ENCODE measurements at places on chromosomes 7 and 10. TPM values are rescaled to one million over a fixed set of nuclear protein-coding genes. Genes with fewer than 3 reads are reported as not detected.

GRCh38 chr7:129468087-129468486 lies 33.9 kb downstream of the STRIP2 start:
- no peaks in the 10 kb centered on the region for H3K27me3 ChIP-seq
- H3K4me1 ChIP-seq, result no peaks in the 10 kb centered on the region
- H3K27ac ChIP-seq, result no peak overlapping the region
- DNase-seq, result no peak
- H3K36me3 ChIP-seq, result no peaks in the 10 kb centered on the region

DNA sequence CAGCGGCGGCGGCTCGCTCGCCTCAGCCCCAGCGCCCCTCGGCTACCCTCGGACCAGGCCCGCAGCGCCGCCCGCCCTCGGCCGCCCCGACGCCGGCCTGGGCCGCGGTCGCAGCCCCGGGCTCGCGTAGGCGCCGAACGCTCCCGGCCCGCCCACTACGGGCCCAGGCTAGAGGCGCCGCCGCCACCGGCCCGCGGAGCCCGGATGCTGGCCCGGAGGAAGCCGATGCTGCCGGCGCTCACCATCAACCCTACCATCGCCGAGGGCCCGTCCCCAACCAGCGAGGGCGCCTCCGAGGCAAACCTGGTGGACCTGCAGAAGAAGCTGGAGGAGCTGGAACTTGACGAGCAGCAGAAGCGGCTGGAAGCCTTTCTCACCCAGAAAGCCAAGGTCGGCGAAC lies 18.2 kb upstream of the TSPAN33 start:
- no peaks in the 10 kb centered on the region for H3K36me3 ChIP-seq
- peaks cover 8% of the 10 kb centered on the region for H3K27me3 ChIP-seq
- no peak for DNase-seq
- H3K4me1 ChIP-seq, result no peaks in the 10 kb centered on the region
- no peak overlapping the region for H3K27ac ChIP-seq

- no peaks in the 10 kb centered on the region for H3K4me1 ChIP-seq
- no peak overlapping the region for H3K4me3 ChIP-seq
- no peaks in the 10 kb centered on the region for H3K27me3 ChIP-seq
- no peaks in the 10 kb centered on the region for H3K36me3 ChIP-seq
- no peak for DNase-seq
Observed at GRCh38 chr10:30803892-30804322, 174.4 kb upstream of the LYZL2 start.

GRCh38 chr10:80474941-80475340 lies 20.8 kb downstream of the TSPAN14 start:
- no peaks in the 10 kb centered on the region for H3K27me3 ChIP-seq
- H3K4me3 ChIP-seq, result no peak overlapping the region
- DNase-seq, result no peak
- peaks cover 72% of the 10 kb centered on the region for H3K4me1 ChIP-seq
- H3K36me3 ChIP-seq, result peaks cover 62% of the 10 kb centered on the region
- peak overlapping the region; percentile 11 for H3K27ac ChIP-seq

GRCh38 chr7:155262031-155262430 lies 35.6 kb upstream of the INSIG1 start:
- peaks cover 15% of the 10 kb centered on the region for H3K27me3 ChIP-seq
- H3K36me3 ChIP-seq, result no peaks in the 10 kb centered on the region
- no peak for DNase-seq
- no peak overlapping the region for H3K4me3 ChIP-seq
- no peak overlapping the region for H3K27ac ChIP-seq

- H3K36me3 ChIP-seq, result no peaks in the 10 kb centered on the region
- no peak for DNase-seq
- H3K27me3 ChIP-seq, result no peaks in the 10 kb centered on the region
- H3K4me3 ChIP-seq, result no peak overlapping the region
Observed at GRCh38 chr7:79781716-79782115, 328.2 kb upstream of the MAGI2 start.

- no peaks in the 10 kb centered on the region for H3K4me1 ChIP-seq
- no peak overlapping the region for H3K4me3 ChIP-seq
- H3K27ac ChIP-seq, result peak overlapping the region; percentile 22
- DNase-seq, result no peak
- no peaks in the 10 kb centered on the region for H3K27me3 ChIP-seq
- no peaks in the 10 kb centered on the region for H3K36me3 ChIP-seq
Observed at GRCh38 chr10:78533098-78533497, 499.4 kb downstream of the RPS24 start.

DNA sequence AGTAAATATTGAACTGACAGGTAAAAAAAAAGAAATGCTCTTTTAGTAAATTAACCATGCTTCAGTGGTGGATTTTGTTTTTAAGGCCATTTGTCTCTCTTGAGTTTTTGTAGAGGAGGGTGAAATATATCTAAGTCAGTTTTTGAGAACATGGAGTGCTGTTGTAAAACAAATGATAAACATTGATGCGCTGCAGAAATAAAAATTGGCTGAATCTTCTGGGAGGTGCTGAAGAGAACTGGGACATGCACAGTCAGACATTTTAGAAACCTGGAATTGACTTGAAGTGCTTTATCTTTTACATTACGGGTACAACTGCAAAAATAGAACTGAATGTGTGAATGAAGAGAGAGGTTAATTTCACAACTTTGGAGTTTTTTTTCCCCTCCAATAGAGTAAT lies 203.0 kb upstream of the HDAC9 start:
- H3K27ac ChIP-seq, result no peak overlapping the region
- no peak for DNase-seq
- H3K27me3 ChIP-seq, result no peaks in the 10 kb centered on the region
- H3K4me1 ChIP-seq, result peaks cover 15% of the 10 kb centered on the region

- H3K27me3 ChIP-seq, result no peaks in the 10 kb centered on the region
- H3K4me3 ChIP-seq, result no peak overlapping the region
- H3K4me1 ChIP-seq, result no peaks in the 10 kb centered on the region
- DNase-seq, result no peak
- no peak overlapping the region for H3K27ac ChIP-seq
Observed at GRCh38 chr10:53314876-53315275, 542.3 kb upstream of the MBL2 start.

DNA sequence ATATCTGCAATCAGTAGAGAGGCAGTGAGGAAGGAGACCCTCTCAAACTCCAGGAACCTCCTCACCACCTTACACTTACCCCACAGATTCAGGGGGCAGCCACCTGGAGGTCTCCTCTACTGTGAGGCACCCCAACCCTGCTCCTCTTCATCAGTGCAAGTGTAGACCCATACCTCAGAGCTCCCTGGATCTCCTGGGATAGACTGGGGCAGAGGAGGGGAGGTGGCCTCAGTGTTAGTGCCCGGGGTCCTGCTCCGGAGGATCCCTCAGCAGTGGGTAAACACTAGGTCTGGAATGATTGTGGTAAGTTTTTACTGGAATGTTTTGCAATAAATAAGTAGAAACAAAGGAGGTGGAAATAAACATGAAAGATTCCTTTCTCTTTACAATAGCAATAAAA lies 31.1 kb downstream of the ANTXRL start:
- H3K27ac ChIP-seq, result no peak overlapping the region
- DNase-seq, result no peak
- peaks cover 11% of the 10 kb centered on the region for H3K4me1 ChIP-seq
- H3K4me3 ChIP-seq, result no peak overlapping the region
- no peaks in the 10 kb centered on the region for H3K36me3 ChIP-seq

- DNase-seq, result no peak
- peaks cover 6% of the 10 kb centered on the region for H3K4me1 ChIP-seq
- no peak overlapping the region for H3K27ac ChIP-seq
- no peaks in the 10 kb centered on the region for H3K36me3 ChIP-seq
- no peak overlapping the region for H3K4me3 ChIP-seq
- H3K27me3 ChIP-seq, result no peaks in the 10 kb centered on the region
Observed at GRCh38 chr7:80884511-80885195, 34.2 kb downstream of the SEMA3C start.

GRCh38 chr10:46787321-46787615 lies 124.0 kb upstream of the PTPN20 start:
- peak; percentile 6 for DNase-seq
- peak overlapping the region; percentile 64 for H3K4me3 ChIP-seq
- no peaks in the 10 kb centered on the region for H3K27me3 ChIP-seq
- H3K27ac ChIP-seq, result peak overlapping the region; percentile 65
- H3K4me1 ChIP-seq, result no peaks in the 10 kb centered on the region

DNA sequence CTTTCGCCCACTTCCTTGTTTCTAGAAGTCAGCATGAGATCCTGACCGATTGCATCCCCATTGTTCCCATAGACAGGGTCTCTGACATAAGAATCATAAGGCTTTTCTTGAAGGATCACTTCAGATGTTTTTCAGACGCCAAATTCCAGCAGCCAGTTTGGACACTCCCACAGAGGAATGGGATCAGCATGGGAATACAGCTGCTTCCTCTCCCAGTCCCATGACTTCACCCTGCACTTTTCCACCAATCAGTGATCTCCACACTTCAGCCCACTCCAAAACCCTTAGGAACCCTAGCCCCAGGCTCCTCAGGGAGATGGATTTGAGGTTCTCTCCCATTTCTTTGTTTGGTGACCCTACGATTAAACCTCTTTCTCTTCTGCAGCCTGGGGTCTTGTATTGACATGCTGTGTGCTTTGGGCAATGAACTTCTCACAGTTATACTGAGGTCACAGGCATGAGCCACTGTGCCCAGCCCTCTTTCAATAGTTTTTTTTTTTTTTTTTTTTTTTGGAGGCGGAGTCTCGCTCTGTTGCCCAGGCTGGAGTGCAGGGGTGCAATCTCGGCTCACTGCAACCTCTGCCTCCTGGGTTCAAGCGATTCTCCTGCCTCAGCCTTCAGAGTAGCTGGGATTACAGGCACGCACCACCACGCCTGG lies 52.8 kb upstream of the CHST3 start:
- H3K27me3 ChIP-seq, result no peaks in the 10 kb centered on the region
- H3K4me1 ChIP-seq, result no peaks in the 10 kb centered on the region
- H3K4me3 ChIP-seq, result no peak overlapping the region
- H3K36me3 ChIP-seq, result no peaks in the 10 kb centered on the region

DNA sequence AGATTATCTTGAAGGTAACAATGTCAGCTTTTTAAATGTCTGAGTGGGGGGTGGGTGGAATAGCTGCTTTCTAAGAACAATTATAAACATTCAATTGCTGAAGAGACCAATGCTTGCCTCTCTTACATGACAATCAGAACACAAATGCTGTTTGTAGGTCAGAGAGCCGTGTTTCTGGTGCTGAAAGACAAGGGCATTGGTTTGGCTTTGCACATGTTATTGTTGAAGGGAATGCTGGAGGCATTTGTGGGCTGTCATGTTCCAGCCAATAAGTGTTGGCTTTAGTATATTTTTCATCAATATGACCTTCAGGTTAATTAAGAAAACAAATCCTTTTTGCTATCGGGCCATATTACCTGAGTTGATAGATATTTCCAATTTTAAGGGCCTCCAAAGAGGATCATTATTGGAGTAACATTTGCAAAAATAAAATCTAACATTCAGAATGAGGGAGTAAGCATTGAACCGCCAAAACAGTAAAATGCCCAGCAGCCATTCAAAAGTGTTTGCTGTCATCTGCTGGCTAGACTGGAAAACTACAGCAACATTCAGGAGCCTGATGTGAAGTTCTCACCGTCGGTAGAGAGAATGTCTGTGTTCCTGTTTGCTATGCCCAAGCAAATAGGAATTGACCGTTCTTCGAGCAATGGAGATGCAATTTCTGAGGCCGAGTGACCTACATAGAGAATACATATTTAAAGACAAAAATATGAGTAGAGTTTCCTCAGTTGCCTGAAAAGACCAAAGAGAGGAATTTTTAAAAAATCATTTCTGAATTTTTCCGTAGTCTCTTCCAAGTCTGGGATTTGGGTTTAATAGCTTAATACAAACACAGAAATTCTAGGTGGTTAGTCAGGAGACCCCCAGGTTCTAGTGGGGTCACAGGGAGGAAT lies 118.9 kb downstream of the APBB1IP start:
- H3K36me3 ChIP-seq, result no peaks in the 10 kb centered on the region
- no peak for DNase-seq
- no peak overlapping the region for H3K4me3 ChIP-seq
- peaks cover 23% of the 10 kb centered on the region for H3K27me3 ChIP-seq
- H3K27ac ChIP-seq, result no peak overlapping the region
- H3K4me1 ChIP-seq, result no peaks in the 10 kb centered on the region

DNA sequence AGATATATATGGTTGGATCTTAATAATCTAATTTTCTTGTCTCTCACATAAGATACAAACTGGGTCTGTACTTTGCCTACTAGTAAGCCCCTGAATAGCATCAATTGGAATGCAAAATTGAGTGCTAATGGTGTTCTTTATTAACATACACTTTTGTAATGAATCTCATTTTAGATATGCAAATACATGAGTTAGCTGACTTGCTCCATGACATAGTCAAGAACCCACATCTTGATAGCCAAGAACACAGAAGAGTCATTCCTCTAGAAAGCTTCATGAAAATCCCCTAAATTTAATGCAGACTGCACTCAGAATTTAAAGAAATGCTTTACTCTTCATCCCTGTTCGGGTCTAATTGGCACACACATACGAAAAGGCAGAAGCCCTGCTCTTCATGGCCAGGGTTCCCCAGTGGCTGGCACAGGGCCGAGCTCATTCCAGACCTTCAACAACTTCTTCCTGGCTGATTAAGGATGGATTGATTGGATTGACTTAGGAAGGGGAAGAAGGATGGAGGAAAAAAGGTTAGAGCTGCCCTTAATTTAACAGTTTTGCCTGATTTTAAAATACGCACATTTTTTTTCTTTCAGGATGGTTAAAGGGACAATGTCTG lies 431.1 kb upstream of the KLF6 start:
- no peak overlapping the region for H3K4me3 ChIP-seq
- H3K36me3 ChIP-seq, result no peaks in the 10 kb centered on the region
- H3K27me3 ChIP-seq, result no peaks in the 10 kb centered on the region
- no peak for DNase-seq

DNA sequence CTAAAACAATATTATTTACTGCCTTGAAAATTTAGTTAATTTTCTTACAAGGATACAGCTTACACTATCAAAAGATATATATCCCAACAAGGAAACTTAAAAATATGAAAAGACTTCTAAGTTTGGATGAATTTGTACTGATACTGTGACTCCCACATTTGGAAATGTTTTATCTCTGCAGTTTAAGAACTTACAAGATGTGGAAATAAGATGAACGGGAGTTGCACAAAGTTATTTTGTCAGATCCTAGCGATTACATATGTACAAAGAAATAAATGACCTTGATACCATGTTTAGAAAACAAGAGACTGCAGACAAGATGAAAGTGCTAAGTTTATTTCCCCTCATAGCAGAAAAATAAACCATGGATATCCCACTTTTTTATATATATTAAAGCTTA lies 103.7 kb upstream of the TMEM106B start:
- H3K27me3 ChIP-seq, result peaks cover 24% of the 10 kb centered on the region
- H3K4me1 ChIP-seq, result no peaks in the 10 kb centered on the region
- H3K4me3 ChIP-seq, result no peak overlapping the region
- no peaks in the 10 kb centered on the region for H3K36me3 ChIP-seq
- H3K27ac ChIP-seq, result no peak overlapping the region
- DNase-seq, result no peak

CDK5 gene
- 9.4 TPM for total RNA-seq

VSTM2A gene
- not detected for total RNA-seq

CDC14C gene
- total RNA-seq, result not detected

UNCX gene
- total RNA-seq, result not detected

H2BK1 gene
- not detected for total RNA-seq
